ENCODE measurements at places on chromosomes 1 and 21.
A peak's percentile ranks its signal among the peaks of the same experiment; 100 is the strongest.

GRCh38 chr1:59455206-59455605, 158.3 kb downstream of the FGGY start:
- no peak for DNase-seq

DNA sequence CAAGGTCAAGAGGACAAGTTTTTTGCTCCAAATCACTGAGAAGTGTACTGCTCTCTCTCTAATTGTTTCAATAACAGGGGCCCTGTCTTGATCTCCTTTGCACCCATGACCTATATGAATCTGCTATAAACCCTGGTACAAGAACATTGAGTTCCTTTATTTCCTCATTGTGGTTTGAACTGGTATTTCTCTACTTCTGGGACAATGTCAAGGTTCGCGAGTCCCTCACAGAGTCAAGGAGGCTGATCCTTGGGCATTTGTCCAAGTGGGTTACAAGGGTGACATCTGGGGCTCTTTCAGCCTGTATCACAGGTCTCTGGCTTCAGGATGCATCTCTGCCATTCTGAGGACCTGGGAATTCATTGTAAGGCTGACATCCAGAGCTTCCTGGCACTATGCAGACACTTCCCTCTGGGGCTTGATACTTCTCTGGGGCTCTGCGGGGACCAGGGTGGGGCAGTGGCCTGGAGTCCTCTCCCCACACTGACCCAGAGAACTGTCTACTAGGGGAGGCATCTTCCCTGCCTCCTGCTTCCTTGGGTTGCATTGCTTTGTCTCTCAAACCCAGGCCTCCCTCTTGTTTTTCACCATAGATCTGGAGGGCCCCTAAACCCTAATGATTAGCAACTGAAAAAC, 22.5 kb upstream of the ZNF648 start:
- no peak for DNase-seq

DNA sequence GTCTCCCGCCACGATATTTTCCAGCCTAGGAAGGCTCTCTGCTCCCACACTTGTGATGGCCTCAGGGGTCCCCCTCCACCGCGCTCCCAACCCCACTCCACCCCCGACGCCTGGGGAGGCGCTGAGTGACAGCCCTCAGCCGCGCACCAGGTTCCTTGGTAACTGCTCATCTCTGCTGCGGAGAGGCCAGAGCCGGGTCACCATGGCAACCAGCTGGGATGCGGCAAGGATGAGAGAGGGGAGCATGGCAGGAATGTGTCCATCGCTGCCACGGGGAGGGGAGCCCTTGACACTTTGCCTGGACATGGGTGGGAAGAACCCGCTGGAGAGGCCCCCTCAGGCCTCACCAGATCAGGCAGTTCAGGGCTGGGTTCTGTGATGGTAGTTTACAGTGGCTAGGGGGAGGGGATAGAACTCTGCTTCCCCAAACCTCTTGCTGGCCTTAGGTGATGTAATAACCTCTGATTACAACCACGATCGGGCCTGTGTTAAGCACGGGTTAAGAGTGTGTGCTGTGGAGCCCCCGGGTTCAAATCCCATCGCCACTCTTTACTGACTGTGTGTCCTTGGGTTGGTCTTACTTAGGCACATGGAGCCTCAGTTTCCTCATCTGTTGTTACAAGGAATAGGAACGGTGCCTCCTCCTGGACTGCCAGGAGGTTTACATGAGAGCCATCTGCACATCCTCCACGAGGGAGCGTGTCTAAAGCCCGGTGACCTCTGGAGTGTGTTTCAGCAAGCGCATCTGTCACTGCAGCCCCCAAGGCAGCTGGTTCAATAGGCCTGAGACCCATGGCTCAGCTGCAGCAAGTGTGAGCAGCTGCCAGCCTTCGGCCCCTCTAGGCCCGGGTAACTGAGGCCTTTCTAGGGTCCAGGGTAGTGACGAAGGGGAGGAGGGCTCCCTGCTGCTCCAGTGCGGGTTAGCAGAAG, 6.3 kb downstream of the KIF17 start:
- DNase-seq = no peak

DNA sequence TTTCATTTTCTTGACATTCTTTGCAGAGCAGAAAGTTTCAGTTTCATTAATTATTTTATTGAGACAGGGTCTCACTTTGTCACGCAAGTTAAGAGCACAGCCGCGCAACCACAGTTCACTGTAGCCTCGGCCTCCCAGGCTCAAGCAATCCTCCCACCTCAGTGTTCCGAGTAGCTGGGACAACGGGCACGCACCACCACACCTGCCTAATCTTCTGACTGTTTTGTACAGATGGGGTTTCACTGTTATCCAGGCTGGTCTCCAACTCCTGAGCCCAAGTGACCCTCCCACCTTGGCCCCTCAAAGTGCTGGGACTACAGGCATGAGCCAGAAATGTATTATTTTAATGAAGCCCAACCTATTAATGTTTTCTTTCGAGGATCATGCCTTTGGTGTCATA, 3.0 kb upstream of the SPATC1L start:
- DNase-seq = no peak

DNA sequence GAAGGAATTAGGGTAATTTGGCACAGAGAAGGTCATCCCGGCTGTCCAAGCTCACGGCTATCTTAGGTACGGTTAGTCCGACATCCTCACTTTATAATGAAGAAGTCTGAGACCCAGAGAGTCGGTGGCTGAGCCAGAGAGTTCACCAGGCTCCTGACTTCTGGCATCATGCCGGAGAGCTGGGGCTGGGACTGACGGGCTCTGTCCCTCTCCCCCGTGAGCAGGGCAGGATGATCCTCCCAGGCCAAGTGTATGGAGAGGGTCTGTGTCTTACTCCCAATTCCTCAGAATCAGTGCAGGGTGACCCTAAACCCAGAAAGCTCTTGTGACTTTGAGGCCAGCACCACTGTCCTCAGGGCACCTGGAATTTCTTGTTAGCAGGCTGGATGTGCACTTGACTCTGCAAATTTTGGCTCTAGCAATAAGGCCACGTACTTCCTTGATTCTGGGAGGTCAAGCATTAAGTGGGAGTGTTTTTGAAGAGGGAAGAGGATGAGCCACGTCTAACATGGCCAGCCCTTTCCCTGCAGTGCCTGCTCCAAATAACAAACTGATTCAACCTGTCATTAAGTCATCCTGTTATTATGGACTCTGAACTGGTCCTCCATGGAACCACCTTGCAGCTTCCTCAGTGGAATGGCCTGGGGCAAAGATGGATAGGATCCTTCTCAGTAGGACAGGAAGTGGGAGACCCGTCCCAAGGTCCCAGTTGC, 20.8 kb upstream of the BTG2 start:
- DNase-seq = no peak

- DNase-seq = no peak
Measured at GRCh38 chr1:200967693-200968468, 55.6 kb downstream of the KIF21B start.

DNA sequence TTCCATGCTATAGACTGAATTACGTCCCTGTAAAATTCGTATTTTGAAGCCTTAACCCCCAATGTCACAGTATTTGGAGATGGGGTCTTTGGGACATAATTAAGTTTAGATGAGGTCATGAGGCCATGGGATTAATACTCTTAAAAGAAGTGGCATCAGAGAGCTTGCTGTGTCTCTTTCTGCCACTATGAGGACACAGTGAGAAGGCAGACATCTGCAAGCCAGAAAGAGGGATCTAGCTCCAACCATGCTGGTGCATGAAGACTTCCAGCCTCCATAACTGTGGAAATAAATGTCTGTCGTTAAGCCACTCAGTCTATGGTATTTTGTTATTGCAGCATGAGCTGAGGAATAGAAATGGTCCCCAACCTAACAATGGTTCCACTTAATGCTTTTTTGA, 99.0 kb downstream of the LTN1 start:
- no peak for DNase-seq

- DNase-seq = no peak
Measured at GRCh38 chr1:28509705-28510272, 3.9 kb downstream of the RCC1 start.

DNA sequence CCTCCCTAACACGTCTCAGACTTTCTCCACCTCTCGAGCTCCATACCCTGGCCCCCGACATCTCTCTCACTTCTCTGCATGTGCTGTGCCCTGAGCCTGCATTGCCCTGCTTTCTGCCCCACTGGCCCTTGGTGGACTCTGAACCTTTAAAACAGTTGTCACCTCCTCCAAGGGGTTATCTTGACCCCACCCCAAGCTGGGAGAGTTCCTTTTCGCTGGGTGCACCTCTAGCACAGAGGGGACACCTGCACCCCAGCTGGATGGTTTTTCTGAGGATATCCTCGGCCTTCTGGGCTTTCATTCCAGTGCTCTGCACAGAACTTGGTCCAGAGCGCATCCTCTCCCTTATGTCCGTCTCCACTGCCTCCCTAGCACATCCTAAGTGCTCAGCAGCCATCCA, 4.2 kb upstream of the CDCP2 start:
- DNase-seq = no peak

DNA sequence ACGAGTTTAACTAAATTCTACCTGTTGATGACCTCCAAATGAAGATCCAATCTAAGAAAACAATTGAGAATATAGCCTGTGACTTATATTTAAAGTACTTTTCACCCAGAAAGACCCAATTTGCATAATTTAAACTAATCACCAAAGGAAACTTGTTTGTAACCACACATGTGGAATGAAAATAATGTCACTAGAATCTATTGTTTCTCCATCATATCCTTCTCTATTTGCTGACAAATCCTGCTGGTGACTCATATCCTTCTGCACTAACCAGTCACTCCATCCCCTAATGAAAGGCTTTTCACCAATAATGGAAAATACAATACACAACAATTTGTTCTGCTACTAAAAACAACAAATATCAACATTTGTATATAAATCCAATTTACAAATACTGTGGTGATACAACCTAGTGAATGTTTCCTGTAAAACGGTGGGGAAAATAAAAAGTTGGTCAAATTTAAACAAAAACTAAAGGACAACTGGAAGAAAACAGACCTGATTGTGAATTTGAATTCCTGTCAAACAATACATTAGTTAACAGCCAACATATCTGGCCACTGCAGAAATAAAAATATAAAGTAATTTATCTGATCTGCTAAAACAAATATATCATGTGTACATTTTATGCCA, 6.5 kb downstream of the PTP4A2 start:
- no peak for DNase-seq

- DNase-seq = no peak
Measured at GRCh38 chr1:234476172-234476571, 2.8 kb downstream of the TARBP1 start.

DNA sequence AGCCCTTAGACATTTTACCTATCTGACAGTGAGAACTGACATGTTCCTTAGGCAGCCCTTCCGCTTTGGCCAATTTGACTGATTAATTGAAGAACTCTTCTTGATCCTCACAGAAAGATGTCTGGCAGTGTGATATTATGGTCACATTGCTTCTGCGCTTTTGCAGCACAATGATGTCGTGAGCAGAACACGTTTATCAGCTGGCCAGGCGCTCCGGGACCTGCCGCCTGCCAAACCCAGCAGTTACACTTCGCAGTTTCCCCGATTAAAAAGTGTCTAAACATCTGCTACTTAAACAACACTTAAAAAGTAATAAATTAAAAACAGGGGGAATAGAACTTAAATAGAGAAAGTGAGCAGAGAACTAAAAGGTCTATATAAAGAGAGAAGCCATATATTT, 103.5 kb upstream of the ETS2 start:
- no peak for DNase-seq

- DNase-seq = peak; percentile 58
Measured at GRCh38 chr1:156767879-156768604, 707 bp downstream of the PRCC start.

DNA sequence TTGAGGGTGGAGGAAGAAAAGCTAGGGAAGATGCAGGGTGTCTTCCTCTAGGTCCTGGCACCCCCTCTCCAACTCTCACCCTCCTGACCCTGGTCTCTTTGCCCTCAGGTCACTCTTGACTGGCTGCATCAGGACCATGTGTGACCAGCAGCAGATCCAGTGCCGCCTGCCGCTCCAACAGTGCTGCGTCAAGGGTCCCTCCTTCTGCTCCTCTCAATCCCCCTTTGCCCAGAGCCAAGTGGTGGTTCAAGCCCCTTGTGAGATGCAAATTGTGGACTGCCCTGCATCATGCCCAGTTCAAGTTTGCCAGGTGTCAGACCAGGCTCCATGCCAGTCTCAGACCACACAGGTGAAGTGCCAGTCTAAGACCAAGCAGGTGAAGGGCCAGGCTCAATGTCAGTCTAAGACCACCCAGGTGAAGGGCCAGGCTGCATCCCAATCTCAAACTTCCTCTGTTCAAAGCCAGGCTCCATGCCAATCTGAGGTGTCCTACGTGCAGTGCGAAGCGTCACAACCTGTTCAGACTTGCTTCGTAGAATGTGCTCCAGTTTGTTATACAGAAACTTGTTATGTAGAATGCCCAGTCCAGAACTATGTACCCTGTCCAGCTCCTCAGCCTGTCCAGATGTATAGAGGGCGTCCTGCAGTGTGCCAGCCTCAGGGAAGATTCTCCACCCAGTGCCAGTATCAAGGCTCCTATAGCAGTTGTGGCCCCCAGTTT, 1.8 kb downstream of the KPRP start:
- no peak for DNase-seq

DNA sequence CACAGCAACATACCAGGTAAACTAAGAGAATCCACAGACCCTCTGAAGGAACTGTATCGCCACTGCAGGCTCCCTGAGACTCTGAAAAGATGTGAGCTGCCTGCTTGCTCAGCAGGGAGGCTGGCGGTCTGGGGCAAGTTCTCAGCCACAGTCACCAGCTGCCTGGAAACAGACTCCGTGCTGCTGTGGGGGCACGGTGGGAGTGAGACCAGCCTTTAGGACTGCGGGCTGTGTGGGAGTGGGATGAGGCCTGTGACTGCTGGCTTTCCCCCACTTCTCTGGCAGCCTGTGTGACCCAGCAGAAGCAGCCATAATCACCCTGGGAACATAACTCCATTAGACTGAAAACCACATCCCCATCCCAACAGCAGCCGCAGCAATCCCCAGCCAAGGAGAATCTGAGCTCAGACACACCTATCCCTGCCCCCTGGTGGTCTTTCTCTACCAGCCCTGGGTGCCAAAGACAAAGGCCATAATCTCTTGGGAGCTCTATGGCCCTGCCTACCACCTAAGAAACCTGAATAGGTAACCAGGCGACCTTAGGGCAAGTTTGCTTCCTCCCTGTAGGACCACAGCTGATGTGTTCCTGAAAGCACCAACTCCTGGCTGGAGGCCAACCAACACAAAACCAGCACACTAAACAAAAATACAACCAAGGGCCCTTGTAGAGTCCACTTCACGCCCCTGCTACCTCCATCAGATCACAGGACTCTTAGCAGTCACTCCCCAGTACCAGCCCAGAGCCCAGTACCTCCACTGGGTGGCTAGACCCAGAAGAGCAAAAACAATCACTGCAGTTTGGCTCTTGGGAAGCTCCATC, 151.5 kb downstream of the SMYD3 start:
- DNase-seq = no peak

- DNase-seq = no peak
Measured at GRCh38 chr1:65097076-65097475, 50.9 kb upstream of the AK4 start.
